ENCODE measurements at places on chromosomes 4 and X. TPM values are rescaled to one million over a fixed set of nuclear protein-coding genes. Genes with fewer than 3 reads are reported as not detected.

The FREM3 gene
- polyA plus RNA-seq = 0.49 TPM

The SPANXA2 gene
- not detected for polyA plus RNA-seq

The PABPC1L2A gene
- polyA plus RNA-seq = not detected

The MAGEB10 gene
- polyA plus RNA-seq = not detected

The DIPK2B gene
- polyA plus RNA-seq = 21.7 TPM

The ADGRG4 gene
- not detected for polyA plus RNA-seq

The PAGE5 gene
- polyA plus RNA-seq = not detected

The ENPEP gene
- 18.1 TPM for polyA plus RNA-seq

The KLF8 gene
- 6.5 TPM for polyA plus RNA-seq

The HGFAC gene
- polyA plus RNA-seq = 3.0 TPM

The TEX13C gene
- not detected for polyA plus RNA-seq

The FMR1NB gene
- polyA plus RNA-seq = not detected

The FRMPD4 gene
- 1.0 TPM for polyA plus RNA-seq

The HPGD gene
- polyA plus RNA-seq = 6.1 TPM

The TCEAL6 gene
- not detected for polyA plus RNA-seq

The MAGEA10 gene
- not detected for polyA plus RNA-seq

The BEND2 gene
- not detected for polyA plus RNA-seq

The CSAG3 gene
- polyA plus RNA-seq = not detected

The FGF5 gene
- 0.31 TPM for polyA plus RNA-seq

The HMX1 gene
- not detected for polyA plus RNA-seq

The DSPP gene
- not detected for polyA plus RNA-seq

The ANTXR2 gene
- 94.7 TPM for polyA plus RNA-seq

All from hindlimb muscle (tissue), 1 donor.